Activated B cell treated with CpG ODN at 0.5 μM for 24 hours (primary cell): ENCODE measurements at places on chromosomes 3 and 15.

- no peak for DNase-seq
These were observed 65.9 kb downstream of the CACNA2D3 start for GRCh38 chr3:54188176-54188791.

GRCh38 chr3:146169891-146170290 lies 8.9 kb upstream of the PLOD2 start:
- DNase-seq: no peak

DNA sequence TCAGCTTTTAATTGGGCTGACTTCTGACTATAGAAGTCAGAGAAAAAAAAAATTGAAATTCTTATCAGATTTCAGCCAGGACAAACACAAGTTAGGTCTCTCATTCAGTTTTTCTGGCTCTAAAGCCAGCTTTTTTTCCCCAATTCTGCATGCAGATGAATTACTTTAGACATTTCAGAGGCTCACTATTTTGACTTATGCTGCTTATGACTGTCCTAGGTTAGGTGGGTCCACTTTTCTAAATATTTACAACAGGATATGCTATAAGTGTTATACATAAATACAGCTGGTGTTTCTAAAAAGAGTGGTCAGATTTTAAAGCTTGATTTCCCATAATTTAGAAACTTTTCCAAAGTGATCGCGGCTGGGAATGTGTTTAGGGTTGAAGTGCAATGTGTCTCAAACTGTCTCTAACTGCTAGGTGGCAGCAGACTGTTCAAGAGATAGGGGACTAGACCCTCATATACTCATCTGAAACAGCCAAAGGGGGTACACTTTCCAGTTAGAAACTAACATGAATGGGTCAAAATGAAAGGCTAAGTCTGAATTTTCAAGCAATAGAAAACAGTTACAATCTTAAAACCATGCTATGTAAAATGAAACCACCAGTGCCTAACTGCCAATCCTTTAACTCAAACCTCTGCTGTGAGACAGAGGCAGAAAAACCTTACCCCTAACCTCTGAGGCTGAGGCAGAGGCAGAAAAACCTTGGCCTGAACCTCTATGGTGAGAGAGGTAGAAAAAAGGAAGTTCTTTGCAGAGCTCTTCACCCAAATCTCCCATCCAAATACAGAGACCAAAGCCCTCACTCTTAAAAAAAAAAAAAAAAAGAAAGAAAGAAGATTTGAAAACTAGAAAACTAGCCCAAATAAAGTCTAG lies 596.0 kb downstream of the NTRK3 start:
- DNase-seq: no peak

DNA sequence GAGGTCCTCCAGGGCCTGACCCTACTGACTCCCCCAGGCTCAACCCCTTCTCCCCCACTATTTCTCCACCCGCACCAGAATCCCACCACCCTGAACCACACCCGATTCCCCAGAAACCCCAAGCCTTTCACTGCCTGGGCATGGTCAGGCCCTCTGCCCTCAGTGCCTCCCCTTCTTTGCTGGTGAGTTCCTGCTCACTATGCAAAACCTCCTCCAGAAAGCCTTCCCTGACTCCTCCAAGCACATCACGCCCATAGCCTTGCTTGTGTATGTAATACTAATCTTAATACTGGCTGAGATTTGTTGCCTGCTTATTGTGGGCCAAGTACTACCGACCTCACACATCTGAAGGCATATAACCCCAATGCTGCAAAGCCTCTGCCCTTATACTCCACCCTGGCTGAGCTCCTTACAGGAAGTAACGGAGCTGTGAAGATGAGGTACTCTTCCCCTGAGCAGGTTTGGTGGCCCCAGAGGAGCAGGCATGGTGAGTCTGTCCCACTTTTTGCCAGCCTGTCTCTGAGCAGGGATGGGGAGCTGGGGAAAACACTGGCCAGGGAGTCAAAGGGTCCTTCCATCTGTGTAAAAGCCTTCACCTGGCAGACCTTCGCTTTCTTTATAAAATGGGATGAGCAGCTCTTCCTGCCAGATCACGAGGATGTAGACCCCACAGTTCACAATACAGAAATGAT lies 9.5 kb downstream of the RAB6B start:
- no peak for DNase-seq

- no peak for DNase-seq
These were observed 118.1 kb downstream of the C3orf38 start for GRCh38 chr3:88267847-88268246.

DNA sequence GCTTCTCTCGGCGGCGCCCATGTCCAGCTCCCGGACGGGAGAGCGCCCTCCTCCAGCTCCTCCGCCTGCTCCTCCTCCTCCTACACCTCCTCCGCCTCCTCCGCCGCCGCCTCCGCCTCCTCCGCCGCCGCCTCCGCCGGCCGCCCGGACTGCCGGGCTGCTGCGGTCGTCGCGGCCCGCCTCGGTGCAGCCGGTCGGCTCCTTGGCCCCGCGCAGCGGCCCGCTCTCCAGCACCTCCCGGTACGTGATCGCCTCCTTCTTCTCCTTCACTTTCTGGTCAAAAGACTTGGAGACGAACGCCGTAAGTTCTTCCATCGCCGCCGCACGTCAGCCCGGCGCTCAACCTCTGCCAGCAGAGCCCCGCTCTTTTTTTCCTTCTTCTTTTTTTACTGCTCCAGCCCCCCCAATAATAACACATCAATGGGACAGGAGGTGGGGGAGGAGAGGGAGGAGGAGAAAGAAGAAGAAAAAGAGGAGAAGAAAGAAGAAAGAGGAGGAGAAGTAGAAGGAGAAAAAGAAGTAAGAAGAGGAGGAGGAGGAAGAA lies 438 bp downstream of the SHOX2 start:
- peak; percentile 26 for DNase-seq

DNA sequence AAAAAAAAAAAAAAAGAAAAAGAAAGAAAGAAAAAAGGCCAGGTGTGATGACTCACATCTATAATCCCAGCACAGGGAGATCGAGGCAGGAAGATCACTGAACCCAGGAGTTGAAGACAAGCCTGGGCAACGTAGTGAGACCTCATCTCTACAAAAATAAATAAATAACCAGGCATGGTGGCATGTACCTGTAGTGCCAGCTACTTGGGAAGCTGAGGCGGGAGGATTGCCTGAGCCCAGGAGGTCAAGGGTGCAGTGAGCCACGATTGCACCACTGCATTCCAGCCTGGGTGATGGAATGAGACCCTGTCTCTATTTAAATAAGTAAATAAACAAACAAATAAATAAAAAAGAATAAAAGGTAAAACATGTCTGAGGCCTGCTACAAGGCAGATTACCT lies 39.3 kb upstream of the LACTB start:
- no peak for DNase-seq
